ENCODE measurements at places on chromosomes 12 and 14.

GRCh38 chr12:103839609-103840461 lies 1.2 kb downstream of the NT5DC3 start:
- no peak for DNase-seq

DNA sequence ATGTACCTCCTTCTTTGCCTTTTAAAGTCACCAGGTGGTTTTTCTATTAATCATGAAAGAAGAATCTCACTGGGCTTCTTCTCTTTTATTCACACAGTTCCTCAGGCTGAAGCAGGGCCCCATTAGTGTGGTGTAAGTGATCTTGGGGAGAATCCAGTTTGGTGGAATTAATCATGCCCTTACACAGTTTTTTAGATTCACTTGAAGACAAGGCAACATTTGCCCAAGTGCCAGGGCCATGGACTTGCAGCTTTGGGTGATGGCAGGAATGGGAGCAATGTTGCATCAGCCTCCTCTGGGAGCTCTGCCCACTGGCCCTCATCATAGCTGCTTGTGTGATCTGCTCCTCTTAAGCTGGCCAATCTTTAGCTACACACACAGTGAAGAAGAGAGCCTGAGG lies 33.8 kb downstream of the KCNK10 start:
- no peak for DNase-seq

GRCh38 chr12:53756300-53757100 lies 4.7 kb upstream of the CISTR start:
- no peak for DNase-seq

GRCh38 chr12:80829767-80830166 lies 108.0 kb downstream of the LIN7A start:
- DNase-seq: no peak

DNA sequence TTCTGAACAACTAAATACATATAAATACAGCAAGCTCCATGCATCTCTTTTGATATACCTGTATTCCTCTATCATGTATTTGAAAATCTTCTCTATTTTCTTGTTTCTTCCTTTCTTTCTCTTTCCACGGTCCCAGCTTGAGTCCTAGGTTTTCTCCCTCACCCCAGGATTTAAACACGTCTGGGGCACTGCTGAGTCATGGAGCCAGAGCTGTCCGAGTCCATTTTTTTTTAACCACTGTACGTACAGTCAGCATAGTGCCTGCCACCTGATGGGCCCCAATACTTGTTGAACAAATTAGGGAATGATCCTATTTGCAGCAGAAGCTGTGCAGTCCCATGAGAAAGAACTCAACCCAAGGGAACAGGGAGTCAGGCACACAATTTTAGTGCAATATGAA lies 158.1 kb downstream of the ATP23 start:
- no peak for DNase-seq

- DNase-seq: no peak
Observed at GRCh38 chr12:52605542-52605941, 4.3 kb upstream of the KRT72 start.

Data from CD4-positive, alpha-beta T cell treated with Interferon gamma for 1 hour (primary cell).